Stimulated activated naive B cell treated with anti-CD40 and anti-IgM and Interleukin-4, amounts not matched to agents 10 μg/mL and 1 μg/mL and 100 μg/mL, for 72 hours (primary cell): ENCODE measurements at places on chromosomes 16 and 17.
A peak's percentile ranks its signal among the peaks of the same experiment; 100 is the strongest.

DNA sequence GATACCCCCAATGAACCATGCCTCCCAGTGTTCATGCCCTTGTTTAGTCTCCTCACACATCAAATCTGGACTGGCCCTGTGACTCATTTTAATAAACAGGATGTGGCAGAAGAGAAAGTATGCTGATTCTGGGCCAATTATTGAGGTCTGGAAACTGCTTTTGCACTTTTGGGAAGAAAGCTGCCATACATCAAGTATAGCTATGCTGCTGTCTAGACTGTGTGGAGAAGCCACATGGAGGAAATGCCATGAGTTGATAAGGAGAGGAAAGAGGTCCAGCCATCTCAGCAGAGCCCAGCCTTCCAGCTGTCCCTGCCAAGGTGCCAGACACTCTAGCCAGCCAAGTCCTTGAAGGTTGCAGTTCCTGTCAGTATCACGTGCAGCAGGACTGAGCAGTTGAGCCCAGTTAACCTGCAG is 16.7 kb downstream of the RPRML start:
- no peak overlapping the region for H3K27ac ChIP-seq
- H3K36me3 ChIP-seq: peaks cover 26% of the 10 kb centered on the region
- peaks cover 31% of the 10 kb centered on the region for H3K27me3 ChIP-seq
- no peaks in the 10 kb centered on the region for H3K4me1 ChIP-seq
- no peak for DNase-seq

GRCh38 chr17:69516911-69517310 is 102.4 kb downstream of the MAP2K6 start:
- no peak for DNase-seq
- H3K27ac ChIP-seq: peak overlapping the region; percentile 82
- peaks cover 13% of the 10 kb centered on the region for H3K4me1 ChIP-seq
- H3K36me3 ChIP-seq: peaks cover 31% of the 10 kb centered on the region
- peaks cover 21% of the 10 kb centered on the region for H3K27me3 ChIP-seq

DNA sequence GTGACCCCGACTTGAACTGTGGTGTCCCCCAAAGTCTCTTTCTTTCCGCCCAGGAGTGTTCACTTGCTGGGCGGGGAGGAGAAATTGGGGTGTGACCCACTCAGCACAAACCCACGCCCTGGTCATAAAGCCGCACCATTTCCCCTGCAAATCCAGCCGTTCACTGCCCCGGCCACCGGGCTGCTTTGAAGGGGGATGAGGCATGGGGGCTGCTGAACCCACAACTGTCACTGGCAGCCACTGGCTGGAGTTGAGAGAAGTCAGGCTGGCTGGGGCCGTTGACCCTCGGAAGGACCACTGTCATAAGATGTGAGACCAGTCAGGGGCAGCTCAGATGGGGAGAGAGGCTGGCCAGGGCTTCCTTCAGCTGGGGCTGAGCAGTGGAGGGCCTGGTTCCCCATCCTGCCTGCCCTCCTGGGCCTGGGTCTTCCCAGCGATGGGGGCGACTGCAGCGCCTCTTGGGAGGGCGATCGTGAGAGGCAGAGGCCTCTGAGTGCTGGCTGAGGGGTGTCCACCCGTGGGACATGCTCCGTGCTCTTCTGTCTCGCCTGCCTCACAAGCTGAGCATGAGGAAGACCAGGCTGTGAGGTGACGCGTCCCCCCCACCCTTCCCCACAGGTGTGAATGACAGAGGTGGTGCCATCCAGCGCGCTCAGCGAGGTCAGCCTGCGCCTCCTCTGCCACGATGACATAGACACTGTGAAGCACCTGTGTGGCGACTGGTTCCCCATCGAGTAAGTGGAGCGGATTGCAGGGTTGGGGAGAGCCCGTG is 19.5 kb downstream of the C16orf90 start:
- H3K4me1 ChIP-seq: peaks cover 18% of the 10 kb centered on the region
- peak overlapping the region; percentile 60 for H3K27ac ChIP-seq
- DNase-seq: no peak
- no peak overlapping the region for H3K4me3 ChIP-seq

- H3K27ac ChIP-seq: no peak overlapping the region
- H3K4me3 ChIP-seq: no peak overlapping the region
- H3K4me1 ChIP-seq: peaks cover 13% of the 10 kb centered on the region
- no peaks in the 10 kb centered on the region for H3K27me3 ChIP-seq
- DNase-seq: no peak
These were observed 14.3 kb downstream of the KATNIP start for GRCh38 chr16:27564224-27564623.

DNA sequence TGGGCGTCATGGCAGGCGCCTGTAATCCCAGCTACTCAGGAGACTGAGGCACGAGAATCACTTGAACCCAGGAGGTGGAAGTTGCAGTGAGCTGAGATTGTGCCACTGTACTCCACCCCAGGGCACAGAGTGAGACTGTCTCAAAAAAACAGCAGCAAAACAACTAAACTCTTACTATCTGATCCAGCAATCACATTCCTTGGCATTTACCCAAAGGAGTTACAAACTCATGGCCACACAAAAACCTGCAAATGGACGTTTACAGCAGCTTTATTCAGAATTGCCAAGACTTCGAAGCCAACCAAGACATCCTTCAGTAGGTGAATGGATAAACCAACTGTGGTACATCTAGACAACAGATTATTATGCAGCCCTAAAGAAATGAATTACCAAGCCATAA is 4.0 kb downstream of the SIAH1 start:
- no peaks in the 10 kb centered on the region for H3K27me3 ChIP-seq
- no peak for DNase-seq
- H3K4me1 ChIP-seq: peaks cover 41% of the 10 kb centered on the region
- peaks cover 4% of the 10 kb centered on the region for H3K36me3 ChIP-seq
- no peak overlapping the region for H3K4me3 ChIP-seq
- H3K27ac ChIP-seq: no peak overlapping the region

DNA sequence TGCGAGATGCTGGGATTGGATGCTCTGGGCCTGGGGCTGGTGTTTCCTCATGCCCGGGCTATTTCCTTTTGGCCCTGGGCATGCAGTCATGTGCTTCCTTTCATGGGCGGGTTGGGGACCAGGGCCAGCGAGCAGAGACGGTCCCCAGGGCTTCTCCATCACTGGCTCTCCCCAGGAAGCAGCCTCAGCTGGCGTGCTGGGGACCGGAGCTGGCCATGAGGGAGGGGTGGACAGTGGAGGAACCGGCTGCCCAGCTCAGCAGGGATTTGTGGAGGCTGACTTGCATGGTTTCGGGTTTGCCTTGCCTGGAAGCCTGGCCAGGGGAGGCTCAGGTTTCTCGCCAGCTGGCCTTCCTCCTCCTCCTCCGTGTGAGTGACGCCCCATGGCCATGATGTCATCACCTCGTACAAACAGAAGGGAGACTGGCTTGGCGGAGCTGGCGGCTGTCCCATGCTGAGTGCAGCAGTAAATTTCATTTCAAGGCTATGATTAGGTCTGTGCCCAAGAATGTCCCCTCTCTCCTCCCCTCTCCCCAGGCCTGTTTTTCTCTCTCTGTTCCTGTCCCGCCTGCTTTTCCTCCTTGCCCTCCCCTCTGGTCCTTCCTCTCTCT is 8.9 kb upstream of the TIMP2 start:
- DNase-seq: no peak
- H3K4me1 ChIP-seq: no peaks in the 10 kb centered on the region
- no peak overlapping the region for H3K4me3 ChIP-seq
- peaks cover 12% of the 10 kb centered on the region for H3K27me3 ChIP-seq
- H3K36me3 ChIP-seq: no peaks in the 10 kb centered on the region

DNA sequence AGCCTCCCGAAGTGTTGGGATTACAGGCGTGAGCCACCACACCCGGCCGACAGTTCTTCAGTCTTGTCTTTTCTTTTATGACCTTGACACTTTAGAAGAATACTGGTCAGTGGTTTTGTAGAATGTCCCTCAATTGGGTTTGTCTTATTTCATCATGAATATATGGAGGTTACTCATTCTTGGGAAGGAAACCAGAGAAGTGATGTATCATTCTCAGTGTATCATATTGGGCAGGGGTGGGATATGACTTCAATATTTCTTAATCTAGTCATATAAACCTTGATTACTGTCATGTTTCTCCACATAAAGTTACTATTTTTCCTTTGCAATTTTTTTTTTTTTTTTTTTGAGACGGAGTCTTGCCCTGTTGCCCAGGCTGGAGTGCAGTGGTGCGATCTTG is 36.9 kb downstream of the SNTB2 start:
- no peak overlapping the region for H3K4me3 ChIP-seq
- no peaks in the 10 kb centered on the region for H3K4me1 ChIP-seq

DNA sequence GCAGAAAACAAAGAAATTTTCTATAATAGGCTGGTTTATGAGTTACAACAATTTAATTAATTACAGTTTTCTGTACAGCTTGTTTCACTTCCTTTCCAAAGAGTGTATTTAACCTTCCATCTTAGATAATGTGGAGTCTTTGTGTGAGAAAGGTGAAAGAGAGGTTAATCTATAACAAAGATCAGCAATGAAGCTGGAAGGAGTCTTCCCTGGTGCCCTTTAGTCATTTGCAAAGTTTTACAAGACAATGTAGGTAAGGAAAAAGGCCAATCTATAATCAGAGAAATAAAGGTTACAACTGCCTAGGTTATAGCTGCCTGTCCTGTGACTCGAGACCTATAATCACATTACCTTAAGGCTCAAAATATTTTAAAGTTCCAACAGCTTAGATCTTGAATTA is 142.0 kb downstream of the ZNF18 start:
- H3K4me1 ChIP-seq: no peaks in the 10 kb centered on the region
- no peak for DNase-seq
- no peaks in the 10 kb centered on the region for H3K36me3 ChIP-seq
- H3K27me3 ChIP-seq: no peaks in the 10 kb centered on the region
- H3K4me3 ChIP-seq: no peak overlapping the region
- no peak overlapping the region for H3K27ac ChIP-seq

DNA sequence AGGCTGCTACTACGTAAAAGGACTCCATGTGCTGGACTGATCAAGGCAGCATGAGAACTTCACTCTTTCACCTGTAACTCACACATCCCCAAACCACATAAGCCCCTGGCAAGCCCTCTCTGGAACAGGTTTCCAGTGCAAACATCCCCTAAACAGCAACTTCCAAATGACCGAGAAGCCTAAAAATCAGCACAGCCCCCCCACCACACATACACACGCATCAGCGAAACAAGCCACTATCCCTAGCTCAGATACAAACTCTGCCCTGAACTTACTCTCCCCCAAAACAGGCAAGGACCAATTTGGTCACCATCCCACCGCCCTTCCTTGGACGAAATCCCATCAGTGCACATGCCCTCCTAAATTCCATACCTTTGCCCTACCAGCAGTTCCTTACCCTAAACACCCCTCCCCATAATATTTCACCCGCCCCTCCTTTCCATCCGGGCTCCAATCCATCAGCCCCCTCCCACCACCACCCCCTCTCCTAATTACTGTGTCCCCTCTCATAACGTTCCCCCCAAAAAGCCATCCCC is 735 bp downstream of the LSM12 start:
- no peaks in the 10 kb centered on the region for H3K27me3 ChIP-seq
- peak overlapping the region; percentile 91 for H3K4me3 ChIP-seq
- no peak for DNase-seq
- H3K36me3 ChIP-seq: peaks cover 12% of the 10 kb centered on the region
- peak overlapping the region; percentile 95 for H3K27ac ChIP-seq

DNA sequence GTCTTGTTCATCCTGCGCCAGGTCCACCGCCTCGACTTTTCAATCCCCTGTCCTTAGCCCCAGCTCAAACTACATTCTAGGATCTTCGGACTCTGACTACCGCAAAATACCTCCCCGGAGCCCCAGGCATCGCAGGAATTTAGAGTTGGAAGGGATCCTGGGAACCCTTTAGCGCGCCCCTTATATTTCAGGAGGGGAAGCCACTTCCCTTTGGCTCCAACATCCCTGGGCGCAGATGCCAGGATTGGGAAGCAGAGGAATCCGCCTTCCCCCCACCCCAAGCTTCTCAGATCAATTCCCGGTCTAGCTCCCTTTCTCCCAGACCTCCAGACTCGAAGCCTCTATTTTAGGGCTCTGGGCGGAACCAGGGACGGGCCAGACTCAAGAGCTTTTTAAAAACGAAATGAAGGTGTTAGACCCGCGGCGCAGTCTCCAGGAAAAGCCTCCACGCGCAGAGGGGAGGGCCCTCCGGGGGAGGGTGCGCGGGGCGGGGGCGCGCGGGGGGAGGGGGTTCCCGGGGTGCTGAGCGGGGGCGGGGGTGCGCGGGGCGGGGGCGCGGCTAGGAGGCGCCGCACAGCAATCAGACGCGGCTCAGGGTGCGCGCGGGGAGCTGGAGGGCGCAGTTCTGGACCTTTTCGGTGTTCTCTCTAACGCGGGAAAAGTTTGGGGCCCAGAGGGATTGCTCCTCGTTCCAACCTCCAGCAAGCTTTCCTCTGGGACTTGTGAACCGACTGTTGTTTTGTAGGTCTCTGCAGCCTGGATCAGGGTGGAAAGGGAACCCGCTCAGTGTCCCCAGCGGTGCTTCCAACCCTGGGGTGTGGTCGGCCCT is 1.6 kb downstream of the AHSP start:
- H3K27me3 ChIP-seq: peaks cover 25% of the 10 kb centered on the region
- H3K4me3 ChIP-seq: peak overlapping the region; percentile 45
- no peaks in the 10 kb centered on the region for H3K36me3 ChIP-seq
- no peak for DNase-seq
- peaks cover 19% of the 10 kb centered on the region for H3K4me1 ChIP-seq

DNA sequence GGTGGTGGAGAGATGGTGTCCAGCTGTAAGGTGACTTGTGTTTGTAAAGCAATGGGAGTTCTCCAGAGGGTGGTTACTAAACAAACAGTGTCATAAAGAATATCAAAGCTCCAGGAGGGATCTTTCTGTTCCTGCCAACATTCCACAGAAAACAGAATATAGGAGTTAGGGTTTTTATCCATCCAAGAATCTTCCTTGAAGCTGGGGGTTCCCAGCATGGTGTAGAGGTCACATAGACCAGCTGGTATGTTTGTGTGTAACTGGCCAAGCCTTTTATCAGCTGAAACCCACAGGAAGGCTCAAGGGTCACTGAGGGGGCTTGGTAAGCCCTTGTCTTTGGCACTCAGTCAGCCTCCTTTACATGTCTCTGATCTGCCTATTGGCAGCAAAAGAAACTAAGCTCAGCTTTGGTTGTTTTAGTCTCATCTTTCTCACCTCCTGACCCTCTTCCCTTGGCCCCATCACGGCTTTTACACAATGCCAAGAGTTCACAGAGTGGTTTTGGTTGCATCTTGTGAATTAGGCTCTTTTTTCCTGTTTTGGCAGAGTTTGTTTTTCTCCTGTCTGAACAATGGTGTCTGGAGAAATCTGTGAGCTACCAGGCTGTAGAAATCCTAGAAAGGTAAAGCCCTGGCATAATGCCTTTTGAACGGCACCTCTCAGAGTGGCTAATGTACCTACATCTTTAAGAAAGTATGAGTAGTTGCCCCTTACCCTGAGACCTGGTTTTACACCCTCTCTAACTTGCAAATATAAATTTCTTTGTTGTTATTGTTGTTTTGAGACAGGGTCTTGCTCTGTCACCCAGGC is 4.6 kb downstream of the CNTD1 start:
- DNase-seq: no peak
- H3K4me3 ChIP-seq: no peak overlapping the region
- H3K4me1 ChIP-seq: peaks cover 9% of the 10 kb centered on the region
- peaks cover 5% of the 10 kb centered on the region for H3K27me3 ChIP-seq
- H3K36me3 ChIP-seq: peaks cover 11% of the 10 kb centered on the region

- H3K36me3 ChIP-seq: no peaks in the 10 kb centered on the region
- H3K4me3 ChIP-seq: no peak overlapping the region
- no peak for DNase-seq
- H3K27me3 ChIP-seq: no peaks in the 10 kb centered on the region
- H3K4me1 ChIP-seq: no peaks in the 10 kb centered on the region
These were observed 519.4 kb upstream of the WSB1 start for GRCh38 chr17:26774291-26775218.

GRCh38 chr17:70314096-70314495 is 144.8 kb downstream of the KCNJ2 start:
- H3K4me3 ChIP-seq: no peak overlapping the region
- H3K36me3 ChIP-seq: no peaks in the 10 kb centered on the region
- no peak for DNase-seq
- peaks cover 3% of the 10 kb centered on the region for H3K27me3 ChIP-seq
- H3K4me1 ChIP-seq: peaks cover 2% of the 10 kb centered on the region

- no peak overlapping the region for H3K27ac ChIP-seq
- H3K4me1 ChIP-seq: no peaks in the 10 kb centered on the region
- H3K36me3 ChIP-seq: no peaks in the 10 kb centered on the region
These were observed 827.6 kb upstream of the KIF2B start for GRCh38 chr17:52995147-52995546.
